MG63 (cell line): ENCODE measurements at places on chromosomes 12 and 14.

GRCh38 chr12:115830070-115830469 lies 447.4 kb downstream of the MED13L start:
- DNase-seq, result no peak

- no peak for DNase-seq
These were observed 34.5 kb upstream of the ATP23 start for GRCh38 chr12:57906821-57907220.

GRCh38 chr12:108309674-108310312 lies 29.3 kb downstream of the CMKLR1 start:
- DNase-seq, result no peak

- no peak for DNase-seq
These were observed 83.0 kb upstream of the PIWIL1 start for GRCh38 chr12:130254461-130255276.

GRCh38 chr14:47526591-47527244 lies 148.7 kb downstream of the MDGA2 start:
- no peak for DNase-seq

DNA sequence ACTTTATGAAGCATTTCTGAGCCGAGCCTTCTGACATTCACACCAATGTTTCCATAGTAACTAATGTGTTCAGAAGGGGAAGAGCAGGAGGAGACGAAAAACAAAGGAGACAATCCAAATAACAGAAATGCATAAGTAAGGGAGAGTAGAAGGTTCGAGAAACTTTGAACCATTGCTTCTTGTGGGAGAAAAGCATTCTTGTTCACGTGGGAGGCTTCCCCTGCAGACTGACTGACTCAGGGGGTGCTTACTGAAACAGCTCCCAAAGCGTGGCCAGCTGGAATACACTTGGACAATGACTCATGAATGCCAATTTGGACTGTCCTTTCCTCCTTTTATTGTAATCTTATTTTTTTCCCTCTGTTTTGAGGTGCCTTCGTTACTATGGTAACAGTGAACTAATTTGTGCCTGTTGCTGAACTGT lies 73.9 kb downstream of the NEDD1 start:
- peak; percentile 85 for DNase-seq

GRCh38 chr14:91369628-91370445 lies 47.8 kb downstream of the CCDC88C start:
- peak; percentile 48 for DNase-seq

DNA sequence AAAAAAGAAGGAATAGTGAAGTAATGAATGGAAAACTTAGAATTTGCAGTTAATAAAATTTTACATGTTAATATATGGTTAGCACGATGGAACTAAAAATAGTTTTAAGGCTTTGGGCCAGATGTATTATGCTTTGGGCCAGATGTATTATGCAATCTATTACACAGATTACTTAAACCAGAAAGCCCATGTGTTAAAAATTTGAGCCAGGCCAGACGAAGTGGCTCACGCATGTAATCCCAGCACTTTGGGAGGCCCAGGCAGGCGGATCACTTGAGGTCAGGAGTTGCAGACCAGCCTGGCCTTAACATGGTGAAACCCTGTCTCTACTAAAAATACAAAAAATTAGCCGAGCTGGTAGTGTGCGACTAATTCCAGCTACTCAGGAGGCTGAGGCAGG lies 17.2 kb downstream of the IFT81 start:
- peak; percentile 53 for DNase-seq

DNA sequence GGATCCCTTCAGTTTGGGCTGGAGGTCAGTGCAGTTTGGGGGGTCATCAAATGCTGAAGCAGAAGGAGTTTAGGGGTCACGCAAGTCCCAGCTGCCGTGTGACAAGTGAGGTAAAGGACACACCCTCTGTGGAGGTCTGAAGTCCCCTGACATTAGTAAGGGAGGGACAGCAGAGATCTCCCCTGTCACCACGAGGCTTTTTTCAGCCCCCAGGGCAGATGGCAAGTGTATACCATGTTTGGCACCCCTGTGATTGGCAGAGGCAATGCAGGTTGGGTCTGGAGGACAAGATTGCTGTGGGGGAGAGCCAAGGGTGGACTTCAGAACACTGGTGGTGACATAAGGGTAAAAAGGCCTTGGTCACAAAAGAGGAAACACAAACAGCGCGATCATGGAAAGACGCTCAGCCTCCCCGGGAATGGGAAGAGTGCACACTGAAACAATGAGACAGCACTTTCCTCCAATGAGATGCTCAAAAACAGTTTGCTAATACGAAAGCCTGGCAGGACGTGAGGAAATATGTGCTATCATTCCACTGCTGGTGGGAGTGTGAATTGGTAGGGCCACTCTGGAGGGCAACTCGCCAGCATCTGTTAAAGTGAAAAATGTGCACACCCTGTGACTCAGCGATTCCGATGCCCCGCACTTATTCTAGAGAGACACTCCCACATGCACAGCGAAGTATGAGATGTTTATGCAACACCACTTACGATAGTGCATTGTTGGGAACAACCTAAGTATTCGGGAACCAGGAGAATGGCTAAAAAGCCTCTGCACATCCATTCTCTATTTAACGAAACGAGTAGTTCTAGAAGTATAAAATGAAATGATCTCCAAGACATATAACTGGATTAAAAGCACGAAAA lies 14.4 kb upstream of the CD27 start:
- DNase-seq, result peak; percentile 94

- DNase-seq, result no peak
These were observed 140.3 kb downstream of the LMNTD1 start for GRCh38 chr12:25412735-25413134.

GRCh38 chr14:55553791-55554190 lies 26.2 kb upstream of the KTN1 start:
- no peak for DNase-seq

DNA sequence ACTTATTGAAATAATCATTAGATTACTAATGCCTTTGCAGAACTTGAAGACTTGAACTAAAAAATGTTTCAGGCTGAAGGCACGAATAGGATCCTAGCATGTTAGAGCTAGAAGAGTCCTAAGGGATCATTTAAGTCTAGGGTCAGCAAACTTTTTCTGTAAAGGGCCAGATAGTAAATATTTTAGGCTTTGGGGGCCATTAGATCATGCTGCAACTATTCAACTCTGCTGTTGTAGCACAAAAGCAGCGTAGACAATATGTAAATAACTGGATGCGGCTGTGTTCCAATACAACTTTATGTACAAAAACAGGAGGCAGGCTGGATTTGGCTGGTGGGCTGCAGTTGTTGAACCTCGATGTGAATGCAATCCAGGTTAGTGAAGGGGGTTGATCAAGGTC lies 221.7 kb downstream of the ATP23 start:
- no peak for DNase-seq

DNA sequence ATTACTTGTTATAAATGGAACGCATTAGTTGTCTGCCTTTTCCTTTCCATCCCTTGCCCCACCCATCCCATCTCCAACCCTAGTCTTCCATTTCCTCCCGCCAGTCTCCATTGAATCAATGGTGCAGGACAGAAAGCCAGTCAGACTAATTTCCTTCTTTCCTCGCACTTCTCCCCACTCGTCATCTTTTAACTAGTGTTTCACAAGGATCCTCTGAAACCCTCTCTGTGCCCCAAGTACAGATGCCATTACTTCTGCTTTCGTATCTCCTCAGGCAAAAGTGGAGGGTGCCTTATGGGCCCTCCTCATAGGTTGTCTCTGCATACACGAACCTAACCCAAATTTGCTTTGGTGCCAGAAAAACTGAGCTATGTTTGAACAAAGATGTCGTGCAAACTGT lies 4.2 kb downstream of the DAZAP2 start:
- no peak for DNase-seq

GRCh38 chr12:113467502-113468364 lies 3.9 kb downstream of the LHX5 start:
- no peak for DNase-seq

DNA sequence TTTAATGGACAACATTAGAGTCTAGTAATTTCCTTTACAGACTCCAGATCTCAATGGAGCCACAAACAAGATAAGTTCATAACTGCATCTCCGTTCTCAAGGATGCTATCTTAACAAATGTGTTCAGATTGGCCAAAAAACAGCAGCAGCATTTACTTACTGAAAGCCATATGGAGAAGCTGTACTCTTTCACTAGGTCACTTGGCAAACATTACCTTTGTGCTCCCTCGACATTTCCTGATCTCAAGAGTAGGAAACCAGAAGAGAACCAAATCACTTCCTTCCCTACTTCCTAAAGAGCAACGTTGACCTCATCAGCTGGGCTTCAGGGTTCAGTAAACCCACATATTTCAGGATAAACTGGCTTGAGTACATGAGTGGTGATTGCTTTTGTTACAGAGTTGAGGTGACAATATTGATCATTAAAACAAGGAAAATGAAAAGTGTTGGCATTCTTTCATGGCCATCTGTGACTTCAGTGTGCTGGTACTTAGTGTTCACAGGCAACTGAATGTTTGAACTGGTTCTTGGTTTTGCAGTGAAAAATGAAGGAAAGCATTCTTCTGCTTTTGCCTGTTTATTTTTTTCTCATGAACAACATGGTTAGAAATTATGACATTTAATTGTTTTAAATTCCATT lies 449.6 kb downstream of the TMEM117 start:
- no peak for DNase-seq

GRCh38 chr14:95480109-95480886 lies 36.2 kb downstream of the SYNE3 start:
- no peak for DNase-seq
